Esophagus squamous epithelium (tissue), 5 donors: ENCODE measurements at places on chromosomes 6 and 20.

- DNase-seq, result no peak
Observed at GRCh38 chr20:4725263-4725550, 3.5 kb downstream of the PRND start.

DNA sequence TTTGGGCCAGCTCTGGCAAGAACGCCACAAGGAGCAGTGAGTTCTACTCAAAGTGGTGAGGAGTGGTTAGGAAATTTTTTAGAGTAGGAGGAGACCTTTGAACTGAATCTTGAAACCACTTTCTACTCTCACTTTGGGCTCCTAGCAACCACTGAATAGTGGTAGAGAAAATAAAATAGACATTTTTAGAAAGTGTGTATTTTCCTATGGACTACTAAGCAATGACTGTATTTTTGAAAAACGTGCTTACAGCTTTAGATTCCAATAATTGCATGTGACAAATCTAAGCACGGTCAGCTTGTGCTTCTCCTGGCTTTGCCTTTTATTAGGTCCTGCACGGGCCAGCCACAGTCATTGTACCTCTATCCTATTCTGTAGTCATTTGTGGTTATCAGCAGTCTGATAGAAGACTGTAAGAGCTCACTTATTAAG lies 8.7 kb upstream of the IFNGR1 start:
- no peak for DNase-seq

GRCh38 chr6:45697605-45698004 lies 318.1 kb downstream of the CLIC5 start:
- no peak for DNase-seq

DNA sequence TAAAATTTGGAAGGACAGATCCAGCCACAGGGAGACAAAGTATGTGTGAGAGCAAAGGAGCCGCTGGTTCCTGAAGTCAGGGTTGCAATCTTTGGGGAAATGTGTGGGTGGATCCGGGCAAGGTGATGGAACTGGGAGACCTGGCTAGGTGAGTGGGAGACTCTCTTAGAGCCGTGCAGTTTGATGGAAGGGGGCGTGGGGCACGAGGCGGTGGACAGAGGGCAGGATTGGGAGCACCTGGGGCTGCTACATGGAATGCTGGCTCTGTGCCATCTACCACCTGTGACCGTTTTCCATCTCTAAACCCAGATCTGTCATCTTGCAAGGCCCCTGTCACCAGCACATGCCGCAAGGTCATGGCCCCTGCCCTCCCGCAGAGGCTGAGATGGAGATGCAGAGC lies 268.4 kb downstream of the SMOC2 start:
- no peak for DNase-seq

GRCh38 chr6:101001012-101001411 lies 119.9 kb upstream of the ASCC3 start:
- DNase-seq, result no peak

GRCh38 chr6:129684323-129684884 lies 25.6 kb downstream of the ARHGAP18 start:
- DNase-seq, result no peak

DNA sequence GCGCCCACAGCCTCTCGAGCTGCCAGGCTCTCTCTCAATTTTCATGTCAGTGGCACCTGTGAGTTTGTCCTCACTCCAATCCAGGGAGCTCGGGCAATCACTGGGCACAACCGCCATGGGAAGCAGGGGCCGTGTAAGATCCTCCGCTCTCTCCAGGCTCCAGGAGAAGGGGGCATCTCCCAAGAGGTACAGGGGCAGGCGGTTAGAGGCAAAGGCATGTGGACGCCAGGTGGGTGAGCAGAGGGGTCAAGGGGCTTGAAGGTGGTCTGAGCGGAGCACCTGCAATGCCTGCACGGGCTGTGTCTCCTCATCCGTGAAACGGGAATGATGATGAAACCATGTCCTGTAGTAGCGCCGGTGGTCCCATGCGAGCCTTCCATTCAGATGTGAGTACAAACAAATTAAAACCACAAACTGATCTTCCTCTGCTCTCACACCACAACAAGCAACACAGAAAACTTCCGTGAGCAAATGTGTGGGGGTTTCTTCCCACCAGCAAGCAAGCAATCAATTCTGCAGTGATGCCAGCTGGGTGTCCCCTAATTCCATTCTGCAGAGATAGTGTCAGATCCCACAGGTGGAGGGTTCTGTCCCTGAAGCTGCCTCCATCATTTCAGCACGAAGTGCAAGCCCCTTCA lies 222.5 kb upstream of the PMEPA1 start:
- no peak for DNase-seq

DNA sequence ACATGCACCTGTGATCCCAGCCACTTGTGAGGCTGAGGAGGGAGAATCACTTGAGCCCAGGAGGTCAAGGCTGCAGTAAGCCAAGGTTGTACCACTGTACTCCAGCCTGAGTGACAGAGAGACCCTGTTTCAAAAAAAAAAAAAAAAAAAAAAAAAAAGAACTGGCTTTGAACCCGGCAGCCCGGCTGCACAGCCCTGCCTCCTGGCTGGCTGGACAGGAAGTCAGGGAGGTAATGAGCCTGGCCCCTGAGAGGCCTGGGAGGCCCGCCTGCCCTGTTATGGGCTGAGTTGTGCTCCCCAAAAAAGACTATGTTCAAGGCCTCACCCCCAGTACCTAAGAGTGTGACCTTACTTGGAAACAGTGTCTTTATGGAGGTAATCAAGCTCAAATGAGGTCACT lies 65.6 kb downstream of the ABHD12 start:
- DNase-seq, result no peak

GRCh38 chr6:52362443-52363227 lies 684 bp downstream of the PAQR8 start:
- DNase-seq, result no peak

- DNase-seq, result no peak
Observed at GRCh38 chr20:2145376-2145775, 43.7 kb downstream of the STK35 start.

DNA sequence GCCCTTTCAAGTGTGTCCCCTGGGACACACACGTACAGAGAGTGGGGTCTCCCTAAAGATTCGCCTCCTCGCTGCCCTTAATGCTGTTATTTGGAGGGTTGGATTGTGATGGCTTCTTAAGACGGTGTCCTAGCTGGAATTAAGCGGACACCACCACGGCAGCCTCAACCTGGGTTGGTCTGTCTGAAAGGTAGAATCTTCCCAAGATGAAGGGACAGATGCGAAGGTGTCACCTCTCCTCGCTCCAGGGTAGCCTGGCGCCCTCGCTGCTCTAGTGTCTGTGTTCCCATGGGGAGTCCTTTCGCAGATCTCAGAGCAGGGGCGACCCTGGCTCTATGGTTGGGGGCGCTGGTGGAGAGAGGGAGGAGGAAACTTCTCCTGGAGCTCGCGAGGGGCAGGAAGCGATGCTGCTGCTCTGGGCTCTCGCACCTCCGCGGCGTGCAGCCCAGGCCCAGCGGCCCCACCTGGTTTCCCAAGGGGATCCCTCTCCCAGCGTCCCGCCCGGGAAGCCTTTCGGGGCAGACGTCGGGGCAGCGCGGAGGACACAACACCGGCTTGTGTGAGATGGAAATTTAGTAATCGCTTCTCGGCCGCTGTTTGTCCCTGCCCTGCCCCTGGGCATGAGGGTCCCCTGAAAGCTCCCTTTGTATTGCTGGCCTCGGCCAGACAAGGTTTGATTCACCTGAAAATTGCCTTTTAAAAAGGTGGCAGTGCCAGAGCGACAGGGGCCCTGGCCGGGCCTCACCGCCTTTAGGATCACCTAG lies 1.7 kb downstream of the RSPO3 start:
- no peak for DNase-seq

GRCh38 chr20:59485576-59486454 lies 118.5 kb upstream of the PHACTR3 start:
- DNase-seq, result no peak
